ENCODE measurements at places on chromosomes 5 and 9.
A peak's percentile ranks its signal among the peaks of the same experiment; 100 is the strongest.

- DNase-seq = no peak
Observed at GRCh38 chr9:121636978-121637712, 14.3 kb upstream of the DAB2IP start.

DNA sequence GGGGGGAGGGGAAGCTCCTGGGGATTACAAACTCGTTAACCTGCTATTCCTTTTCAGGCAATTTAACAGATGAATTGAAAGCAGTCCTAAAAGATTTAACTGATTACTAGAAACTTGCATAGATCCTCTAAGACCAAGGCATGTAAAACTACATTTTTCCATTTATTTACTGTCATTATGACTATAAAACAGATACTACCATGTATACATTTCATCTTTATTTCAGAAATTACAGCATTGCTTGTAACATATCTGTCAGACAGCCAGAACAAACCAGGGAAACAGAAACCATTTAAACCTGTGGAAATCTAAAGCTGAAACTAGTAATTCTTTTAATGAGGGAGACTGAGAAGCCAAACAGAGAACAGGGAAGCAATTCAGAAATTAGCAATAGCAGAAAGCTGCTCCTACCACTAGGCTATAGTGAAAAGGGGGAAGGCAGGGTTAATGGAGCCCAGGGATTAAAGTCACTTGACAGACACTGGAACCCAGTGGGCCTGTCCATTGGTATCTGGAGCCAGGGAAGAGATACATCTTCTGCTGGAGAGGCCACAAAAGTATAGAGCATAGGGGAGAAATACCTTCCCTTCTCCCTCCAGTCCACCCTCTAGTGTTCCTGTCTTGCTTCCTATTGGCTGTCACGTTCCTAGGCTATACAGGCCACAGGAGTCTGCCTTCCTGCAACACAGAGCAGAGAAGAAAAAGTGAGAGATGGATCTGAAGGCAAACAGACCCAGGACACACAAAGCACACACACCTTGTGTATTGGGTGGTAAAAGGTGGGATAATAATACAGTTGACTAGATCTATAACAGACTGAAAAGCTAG, 33.8 kb downstream of the PDCD1LG2 start:
- no peak for DNase-seq

DNA sequence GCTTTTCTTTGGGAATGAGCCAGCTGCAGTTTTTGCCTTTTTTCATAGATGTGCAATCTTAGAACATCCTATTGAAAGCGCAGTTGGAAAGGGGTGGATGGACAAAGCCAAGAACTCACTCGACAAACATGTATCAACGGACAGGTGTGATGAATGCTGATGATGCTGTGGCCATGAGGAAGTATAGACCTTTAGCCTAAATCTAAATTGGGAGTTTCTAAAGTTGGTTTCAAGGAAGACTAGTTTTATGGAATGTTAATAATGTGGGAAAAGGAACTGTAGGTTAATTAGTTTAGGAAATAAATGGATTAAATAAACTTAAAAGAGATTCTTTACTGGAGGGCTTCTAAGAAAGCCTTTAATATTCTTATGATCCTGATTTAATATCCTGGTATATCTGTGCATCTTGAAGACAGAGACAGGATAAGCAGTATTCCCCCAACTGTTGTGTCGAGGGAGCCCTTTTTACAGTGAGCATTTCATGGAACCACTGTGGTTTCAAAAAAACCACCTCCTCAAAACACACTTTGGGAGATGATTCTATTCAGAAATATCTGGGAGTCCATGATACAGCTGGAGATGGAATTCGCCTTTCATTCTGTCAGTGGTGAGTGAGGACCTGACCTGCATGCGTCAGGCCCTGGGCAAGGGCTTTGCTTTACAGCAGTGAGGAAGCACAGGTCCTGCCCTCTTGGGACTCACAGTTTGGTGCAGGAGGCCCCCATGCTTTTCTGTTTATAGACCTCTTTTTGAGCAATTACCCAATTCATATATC, 82.6 kb downstream of the AOPEP start:
- no peak for DNase-seq

GRCh38 chr5:149735066-149735465, 5.0 kb downstream of the PPARGC1B start:
- DNase-seq = peak; percentile 71

DNA sequence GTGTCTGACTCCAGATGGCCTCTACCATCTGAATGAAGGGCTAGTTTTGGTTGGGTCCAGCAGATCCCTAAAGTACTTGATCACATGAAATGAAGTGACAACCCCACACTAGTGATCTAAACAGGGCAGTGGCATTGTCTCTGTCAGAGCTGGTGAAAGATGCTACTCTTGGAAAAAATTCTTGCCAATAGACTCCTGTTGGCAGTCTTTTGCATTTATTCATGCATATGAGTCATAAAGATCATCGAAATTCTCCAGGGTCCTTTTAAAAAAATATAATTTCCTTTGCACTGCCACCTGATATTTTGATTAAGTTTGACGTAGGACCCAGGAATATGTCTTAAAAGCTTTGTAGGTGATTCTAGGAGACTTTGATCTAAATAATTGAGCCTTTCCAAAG, 135.1 kb upstream of the ELL2 start:
- DNase-seq = no peak

- DNase-seq = no peak
Observed at GRCh38 chr5:95927927-95928723, 33.5 kb downstream of the ELL2 start.

GRCh38 chr9:13688990-13689600, 409.6 kb upstream of the MPDZ start:
- DNase-seq = no peak

- DNase-seq = no peak
Observed at GRCh38 chr9:36843964-36844363, 190.1 kb downstream of the PAX5 start.
